Endodermal cell (in vitro differentiated cells): ENCODE measurements at places on chromosomes 12 and 14. TPM values are rescaled to one million over a fixed set of nuclear protein-coding genes. Genes with fewer than 3 reads are reported as not detected.

Gene PRDM4
- total RNA-seq: 19.0 to 26.5 TPM (median 24.5 TPM) in 3 replicates

Gene SLC17A8
- 0.16 and 0.40 TPM in 2 replicates for total RNA-seq

GRCh38 chr14:105737504-105738246 is 211.3 kb downstream of the TMEM121 start:
- no peaks in the 10 kb centered on the region for H3K4me1 ChIP-seq
- H3K27ac ChIP-seq: no peak overlapping the region
- DNase-seq: no peak
- no peaks in the 10 kb centered on the region for H3K36me3 ChIP-seq

- DNase-seq: peak; percentile 40
- H3K27ac ChIP-seq: no peak overlapping the region
- no peaks in the 10 kb centered on the region for H3K36me3 ChIP-seq
- H3K4me3 ChIP-seq: no peak overlapping the region
- H3K4me1 ChIP-seq: no peaks in the 10 kb centered on the region
These were observed 5.1 kb upstream of the SPATA7 start for GRCh38 chr14:88380405-88380804.

DNA sequence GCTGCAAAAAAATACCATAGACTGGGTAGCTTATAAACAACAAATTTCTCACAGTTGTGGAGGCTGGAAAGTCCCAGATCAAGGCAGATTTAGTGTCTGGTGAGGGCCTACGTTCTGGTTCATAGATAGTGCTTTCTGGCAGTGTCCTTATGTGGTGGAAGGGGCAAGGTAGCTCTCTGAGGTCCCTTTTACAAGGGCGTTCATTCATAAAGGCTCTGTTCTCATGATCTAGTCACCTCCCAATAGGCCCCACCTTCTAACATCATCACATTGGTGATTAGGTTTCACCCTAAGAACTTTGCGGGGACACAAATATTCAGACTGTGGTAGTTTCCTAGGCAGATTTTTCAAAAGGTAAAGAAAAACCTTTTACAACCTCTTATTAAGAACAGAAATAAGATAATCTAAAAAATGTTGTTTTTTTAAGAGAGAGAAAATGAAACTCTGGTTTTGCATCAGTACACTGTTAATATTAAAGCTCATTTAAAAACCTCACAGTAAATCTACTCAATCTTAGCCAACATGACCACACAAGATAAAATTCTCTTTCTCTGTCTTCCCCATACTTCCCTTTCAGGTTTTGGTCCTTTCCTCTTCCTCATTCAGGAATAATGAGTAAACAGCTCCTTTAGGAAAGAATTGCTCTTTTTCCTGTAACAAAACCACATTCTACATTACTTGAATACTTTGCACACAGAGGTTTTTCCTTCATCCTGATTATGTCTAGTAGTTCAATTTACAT is 117.5 kb downstream of the UNC79 start:
- no peaks in the 10 kb centered on the region for H3K4me1 ChIP-seq
- H3K36me3 ChIP-seq: no peaks in the 10 kb centered on the region
- no peak overlapping the region for H3K27ac ChIP-seq
- no peaks in the 10 kb centered on the region for H3K27me3 ChIP-seq

Gene ETFBKMT
- total RNA-seq: 1.9 and 2.4 TPM in 2 replicates

DNA sequence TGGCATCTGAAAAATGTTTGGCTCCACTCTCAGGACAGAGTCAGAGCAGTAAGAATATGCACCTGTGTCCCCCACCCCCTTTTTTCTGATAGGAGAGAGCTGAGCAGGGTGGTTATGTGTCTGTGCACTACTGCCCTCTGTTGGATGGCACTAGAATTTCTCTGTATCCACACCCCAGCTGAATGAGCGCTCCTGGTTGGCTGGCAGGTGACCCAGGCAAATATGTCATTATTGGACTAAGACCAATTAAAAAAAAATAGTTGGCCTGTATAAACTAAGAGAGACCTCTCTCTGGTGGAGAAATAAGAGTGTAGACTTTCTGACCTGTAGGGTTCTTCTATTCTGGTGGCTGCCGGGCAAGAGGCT is 107.0 kb downstream of the PTCSC3 start:
- no peak overlapping the region for H3K27ac ChIP-seq
- DNase-seq: peak; percentile 80
- H3K36me3 ChIP-seq: no peaks in the 10 kb centered on the region

DNA sequence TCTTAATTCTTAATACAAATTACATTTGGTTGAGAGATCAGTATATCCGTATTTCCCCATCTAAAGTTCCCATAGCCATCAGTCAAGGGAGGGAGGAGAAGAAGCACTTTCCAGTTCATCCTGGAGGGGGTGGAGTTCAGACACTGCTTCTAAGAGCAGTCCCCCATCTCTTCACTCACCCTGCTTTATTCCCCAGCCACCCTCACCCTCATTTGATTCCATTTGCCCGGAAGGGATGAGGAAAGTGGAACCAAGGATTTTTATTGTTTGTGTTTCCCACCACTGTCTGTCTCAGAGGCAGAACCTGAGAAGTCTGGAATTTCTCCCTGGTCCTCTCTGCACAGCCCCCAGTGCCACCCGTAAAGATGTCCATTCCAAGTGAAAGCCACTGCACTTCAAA is 134.2 kb upstream of the HIF1A start:
- H3K27ac ChIP-seq: no peak overlapping the region
- no peak for DNase-seq
- no peak overlapping the region for H3K4me3 ChIP-seq
- H3K36me3 ChIP-seq: no peaks in the 10 kb centered on the region

GRCh38 chr14:37625597-37626595 is 30.5 kb downstream of the TTC6 start:
- H3K4me1 ChIP-seq: no peaks in the 10 kb centered on the region
- H3K4me3 ChIP-seq: no peak overlapping the region
- H3K27me3 ChIP-seq: peaks cover 36% of the 10 kb centered on the region
- H3K27ac ChIP-seq: no peak overlapping the region

Gene CPM
- total RNA-seq: 0.80 to 0.82 TPM in 2 of 3 replicates, not detected in the other

Gene VDR
- total RNA-seq: 0.04 TPM in 1 of 2 replicates, not detected in the other

Gene YARS2
- 18.8 to 47.3 TPM (median 34.1 TPM) in 3 replicates for total RNA-seq

Gene LRP1
- total RNA-seq: 71.1 and 87.7 TPM in 2 replicates

Gene PPM1H
- total RNA-seq: 44.0 to 75.2 TPM (median 74.4 TPM) in 3 replicates

Gene LRCOL1
- total RNA-seq: not detected in 3 replicates

Gene B3GNT4
- 1.2 and 1.6 TPM in 2 replicates for total RNA-seq

DNA sequence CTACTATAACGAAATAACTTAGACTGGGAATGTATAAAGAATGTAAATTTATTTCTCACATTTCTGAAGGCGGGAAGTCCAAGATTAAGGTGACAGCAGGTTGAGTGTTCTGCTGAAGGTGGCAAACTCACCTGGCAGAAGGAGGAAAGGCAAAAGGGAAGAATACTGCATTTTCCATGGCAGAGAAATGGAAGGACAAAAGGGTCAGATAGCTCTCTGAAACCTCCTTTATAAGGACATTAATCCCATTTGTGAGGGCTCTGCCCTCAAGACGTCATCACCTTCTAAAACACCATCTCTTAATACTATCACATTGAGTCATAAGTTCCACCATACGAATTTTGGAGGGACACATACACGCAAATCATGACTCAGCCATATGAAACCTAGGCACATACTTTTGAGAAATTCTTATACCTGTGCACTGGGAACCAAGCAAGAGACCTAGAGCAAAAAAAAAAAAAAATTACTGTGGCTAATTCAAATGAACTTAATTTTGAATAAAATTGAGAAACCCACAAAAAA is 1669.3 kb upstream of the FLRT2 start:
- no peak for DNase-seq
- no peaks in the 10 kb centered on the region for H3K36me3 ChIP-seq
- no peak overlapping the region for H3K27ac ChIP-seq

GRCh38 chr14:75393794-75394193 is 34.0 kb upstream of the JDP2 start:
- H3K27me3 ChIP-seq: no peaks in the 10 kb centered on the region
- H3K4me3 ChIP-seq: no peak overlapping the region
- H3K27ac ChIP-seq: no peak overlapping the region
- H3K36me3 ChIP-seq: no peaks in the 10 kb centered on the region

GRCh38 chr14:80152166-80152565 is 59.1 kb downstream of the DIO2 start:
- H3K27ac ChIP-seq: no peak overlapping the region
- H3K36me3 ChIP-seq: no peaks in the 10 kb centered on the region
- peaks cover 3% of the 10 kb centered on the region for H3K4me1 ChIP-seq
- H3K27me3 ChIP-seq: no peaks in the 10 kb centered on the region
- no peak for DNase-seq
- no peak overlapping the region for H3K4me3 ChIP-seq

DNA sequence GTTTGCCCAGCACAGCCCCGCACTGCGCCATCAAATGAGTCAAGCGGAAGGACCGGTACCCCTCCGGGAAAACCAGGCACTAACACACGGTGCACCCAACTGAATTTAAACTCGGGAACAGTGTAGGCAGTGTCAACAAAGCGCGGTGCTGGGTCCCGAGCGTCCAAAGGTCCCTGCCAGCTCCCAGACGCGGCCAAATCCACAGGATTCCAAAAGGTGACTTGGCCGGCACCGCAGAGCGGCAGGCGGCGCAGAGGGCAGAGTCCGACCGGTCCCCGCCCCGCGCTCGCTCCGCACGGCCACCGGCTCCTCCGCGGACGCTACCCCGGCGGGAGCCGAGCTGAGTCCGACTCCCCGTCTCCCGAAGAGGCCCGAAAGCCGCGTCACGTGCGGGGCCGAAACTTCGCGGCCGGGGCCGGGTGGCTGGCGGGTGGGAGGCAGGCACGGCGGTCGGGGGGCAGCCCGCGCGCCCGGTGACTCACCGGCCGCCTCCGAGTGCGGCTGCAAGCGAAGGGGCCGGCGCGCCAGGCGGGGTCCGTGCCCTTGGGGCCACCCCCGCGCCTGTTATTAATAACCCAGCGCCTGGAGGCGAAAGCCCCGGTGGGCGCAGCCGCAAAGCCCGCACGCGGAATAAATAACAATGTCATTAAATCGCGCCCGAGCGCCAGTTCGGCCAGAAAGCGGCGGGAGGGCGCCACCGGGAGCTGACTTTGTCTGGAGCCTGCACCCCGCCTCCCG is 863 bp downstream of the DENND5B start:
- DNase-seq: peak; percentile 92

- no peak overlapping the region for H3K4me3 ChIP-seq
- no peak overlapping the region for H3K27ac ChIP-seq
- DNase-seq: peak; percentile 68
- H3K36me3 ChIP-seq: no peaks in the 10 kb centered on the region
- no peaks in the 10 kb centered on the region for H3K4me1 ChIP-seq
These were observed 885 bp upstream of the HOXC10 start for GRCh38 chr12:53983950-53984572.

DNA sequence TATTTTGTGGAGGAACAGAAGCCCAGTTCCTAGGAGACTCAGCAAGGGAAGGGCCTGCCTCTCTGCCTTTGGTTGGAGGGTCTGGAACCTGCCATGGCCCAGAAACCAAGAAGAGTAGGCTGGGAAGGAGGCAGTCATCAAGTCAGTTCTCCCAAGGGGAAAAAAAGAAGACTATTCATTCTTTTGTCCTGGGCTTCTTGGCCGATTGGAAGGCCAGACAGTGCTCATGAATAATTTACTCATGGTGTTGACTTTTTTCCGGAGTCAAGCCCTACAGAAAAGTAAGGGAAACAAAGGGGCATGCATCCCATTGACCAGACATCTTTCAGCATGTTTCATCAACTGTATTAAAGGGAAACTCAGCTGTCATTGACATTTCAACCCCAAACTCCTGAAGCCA is 168.1 kb downstream of the PRKCH start:
- peak overlapping the region; percentile 92 for H3K27ac ChIP-seq
- no peaks in the 10 kb centered on the region for H3K36me3 ChIP-seq
- DNase-seq: no peak
- H3K27me3 ChIP-seq: no peaks in the 10 kb centered on the region

DNA sequence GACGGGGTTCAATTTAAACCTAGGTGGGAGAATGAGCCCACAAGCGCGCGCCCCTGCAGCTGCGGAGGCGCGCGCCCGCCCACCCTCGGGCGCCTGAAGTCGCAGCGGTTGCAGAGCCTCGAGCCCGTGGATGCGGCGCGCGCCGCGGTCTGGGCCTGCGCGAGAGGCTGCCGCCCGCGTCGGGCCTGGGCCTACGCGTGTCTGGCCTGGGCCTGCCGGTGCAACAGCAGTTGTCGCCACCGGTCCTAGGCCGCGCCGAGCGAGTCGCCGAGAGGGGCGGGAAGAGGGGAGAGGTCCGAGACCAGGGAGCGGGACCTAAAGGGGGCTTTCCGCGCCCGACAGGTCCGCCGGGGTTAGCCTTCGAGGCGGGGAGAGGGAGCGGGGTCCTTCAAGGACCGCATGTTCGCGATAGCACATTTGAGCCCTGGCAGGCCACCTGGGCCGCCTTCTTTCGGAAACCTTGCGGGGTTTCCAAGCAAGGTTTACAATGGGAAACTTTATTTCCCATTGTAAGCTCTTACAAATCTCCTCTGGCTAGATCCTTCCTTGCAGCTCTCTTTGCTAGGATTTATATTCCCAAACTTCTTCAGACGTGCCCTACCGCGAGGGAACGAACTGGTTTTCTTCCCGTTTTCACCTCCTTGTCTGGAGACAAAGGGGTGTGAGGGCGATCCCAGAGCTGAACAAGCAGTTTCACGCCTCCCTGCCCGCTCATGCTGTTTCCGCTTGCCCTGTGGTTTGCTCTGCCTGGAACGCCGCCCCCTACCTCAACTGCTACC is 6.8 kb downstream of the SIX6 start:
- H3K27ac ChIP-seq: peak overlapping the region; percentile 40
- H3K4me1 ChIP-seq: no peaks in the 10 kb centered on the region
- no peaks in the 10 kb centered on the region for H3K36me3 ChIP-seq
- H3K27me3 ChIP-seq: peaks cover 99% of the 10 kb centered on the region
- DNase-seq: peak; percentile 91
